Dermis blood vessel endothelial cell (primary cell): ENCODE measurements at places on chromosomes 13 and 19. TPM values are rescaled to one million over a fixed set of nuclear protein-coding genes. Genes with fewer than 3 reads are reported as not detected.

RFPL4A gene
- total RNA-seq: 0.14 and 0.51 TPM in 2 replicates

ZNF234 gene
- 8.3 and 15.7 TPM in 2 replicates for total RNA-seq

PLIN4 gene
- 1.1 and 1.5 TPM in 2 replicates for total RNA-seq

PSG7 gene
- not detected in 2 replicates for total RNA-seq

NLRP9 gene
- total RNA-seq: not detected in 2 replicates

SIGLEC8 gene
- total RNA-seq: not detected in 2 replicates

C5AR1 gene
- not detected in 2 replicates for total RNA-seq

ZNF625 gene
- total RNA-seq: 11.5 and 15.1 TPM in 2 replicates
